ENCODE measurements at places on chromosomes 13 and 19.

- DNase-seq, result peak; percentile 65
- peak overlapping the region; percentile 49 for H3K4me3 ChIP-seq
- peak overlapping the region; percentile 94 for H3K27ac ChIP-seq
- H3K4me1 ChIP-seq, result peaks cover 30% of the 10 kb centered on the region
Observed at GRCh38 chr19:18304458-18305310, 18.2 kb downstream of the LSM4 start.

GRCh38 chr13:75739244-75739868 is 103.2 kb downstream of the LMO7 start:
- no peak for DNase-seq
- H3K36me3 ChIP-seq, result 0 out of 2 replicates have a peak, but pooled peaks cover under 1% of the 10 kb centered on the region
- H3K4me3 ChIP-seq, result no peak overlapping the region
- no peaks in the 10 kb centered on the region for H3K27me3 ChIP-seq
- no peak overlapping the region for H3K27ac ChIP-seq

DNA sequence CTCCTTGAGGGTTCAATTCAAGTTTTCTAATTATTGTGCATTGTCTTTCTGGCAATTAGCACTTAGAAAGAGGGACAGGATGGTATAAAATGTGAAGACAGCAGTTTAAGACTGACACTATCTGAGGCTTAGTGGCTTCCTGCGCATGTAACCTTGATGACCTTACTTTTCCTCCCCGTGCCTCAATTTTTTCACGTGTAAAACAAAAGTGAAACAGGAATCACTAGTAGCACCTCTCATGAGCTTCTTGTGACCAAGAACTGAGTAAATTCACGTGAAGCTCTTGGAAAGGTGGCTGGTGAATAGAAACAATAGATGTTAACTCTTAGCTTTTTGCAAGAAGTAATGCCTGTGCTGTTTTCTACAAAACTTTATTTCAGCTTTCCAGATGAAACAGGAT is 233.9 kb downstream of the LMO7 start:
- H3K27me3 ChIP-seq, result no peaks in the 10 kb centered on the region
- H3K4me3 ChIP-seq, result no peak overlapping the region
- no peak for DNase-seq
- no peak overlapping the region for H3K27ac ChIP-seq

DNA sequence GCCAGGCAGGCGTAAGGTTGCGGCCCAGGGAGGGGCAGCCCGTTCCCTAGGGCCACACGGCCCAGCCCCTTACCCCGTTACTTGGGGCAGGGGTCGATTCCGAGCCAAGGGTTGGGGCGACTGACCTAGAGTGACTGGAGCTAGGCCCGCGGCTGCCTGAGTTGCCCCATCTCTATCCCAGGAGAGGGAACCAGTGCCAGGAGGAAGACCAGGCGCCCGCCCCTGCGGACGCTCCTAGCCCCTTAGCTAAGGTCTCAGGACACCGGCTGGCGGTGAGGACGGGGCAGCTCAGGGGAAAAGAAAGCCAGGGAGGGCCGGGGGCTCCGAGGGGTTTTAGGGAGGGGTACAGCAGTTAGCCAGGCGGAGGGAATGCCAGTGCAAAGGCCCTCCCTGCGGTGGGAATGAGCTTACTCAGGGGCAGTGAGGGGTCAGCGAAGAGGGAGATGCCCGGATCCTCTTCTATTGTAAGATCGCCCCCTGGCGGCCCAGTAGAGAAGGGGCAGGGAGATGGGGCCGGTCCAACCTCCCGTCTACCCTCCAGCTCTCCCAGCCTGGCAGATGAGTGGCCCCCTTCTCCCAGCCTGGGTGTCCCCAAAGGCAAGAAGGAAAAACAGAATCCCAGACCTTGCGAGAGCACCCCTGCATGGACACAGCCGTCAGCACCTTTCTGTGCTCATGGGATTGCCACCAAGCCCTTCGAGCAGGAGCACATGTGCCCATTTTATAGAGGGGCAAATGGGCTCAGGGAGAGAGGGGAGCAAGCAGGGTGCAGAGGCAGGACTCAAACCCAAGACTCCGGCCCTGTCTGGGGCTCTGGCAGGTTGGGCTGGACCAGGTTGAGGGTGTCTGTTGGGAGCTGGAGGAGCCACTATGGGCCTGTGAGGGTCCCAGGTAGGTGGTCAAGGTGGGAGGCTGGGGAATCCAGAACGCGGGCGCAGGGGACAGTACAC is 16.3 kb downstream of the CILP2 start:
- no peak overlapping the region for H3K27ac ChIP-seq
- no peaks in the 10 kb centered on the region for H3K27me3 ChIP-seq
- H3K4me1 ChIP-seq, result no peaks in the 10 kb centered on the region
- H3K36me3 ChIP-seq, result no peaks in the 10 kb centered on the region
- DNase-seq, result peak; percentile 84
- H3K4me3 ChIP-seq, result no peak overlapping the region

GRCh38 chr13:67184247-67184646 is 45.9 kb downstream of the PCDH9 start:
- H3K36me3 ChIP-seq, result no peaks in the 10 kb centered on the region
- H3K27me3 ChIP-seq, result no peaks in the 10 kb centered on the region
- DNase-seq, result no peak
- no peak overlapping the region for H3K27ac ChIP-seq
- no peak overlapping the region for H3K4me3 ChIP-seq
- H3K4me1 ChIP-seq, result no peaks in the 10 kb centered on the region

GRCh38 chr13:61954092-61954491 is 538.4 kb upstream of the PCDH20 start:
- no peak overlapping the region for H3K27ac ChIP-seq
- DNase-seq, result peak; percentile 69
- H3K27me3 ChIP-seq, result no peaks in the 10 kb centered on the region
- no peaks in the 10 kb centered on the region for H3K36me3 ChIP-seq
- H3K4me1 ChIP-seq, result no peaks in the 10 kb centered on the region
